ENCODE measurements at places on chromosomes 13 and 19.

DNA sequence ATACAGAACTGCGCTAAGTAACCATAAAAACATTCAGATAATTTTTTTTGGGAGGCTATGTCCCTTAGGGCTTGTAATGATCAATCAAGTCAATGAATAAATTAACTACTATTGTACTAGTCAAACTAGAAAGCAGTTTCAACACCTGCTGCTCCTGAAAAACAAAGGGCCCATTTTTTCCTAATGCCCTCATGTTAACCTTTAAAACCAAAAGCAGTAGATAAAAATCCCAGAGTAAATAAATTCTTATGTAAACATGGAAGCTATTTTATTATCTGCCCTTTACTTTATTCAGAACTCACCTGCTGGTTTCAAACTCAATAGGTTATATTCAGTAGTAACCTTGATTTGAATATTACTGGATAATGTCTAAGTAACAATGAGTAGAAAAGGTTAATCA, 159.5 kb upstream of the STARD13 start:
- peaks cover 21% of the 10 kb centered on the region for H3K27me3 ChIP-seq
- H3K4me1 ChIP-seq, result no peaks in the 10 kb centered on the region
- no peak for DNase-seq
- H3K4me3 ChIP-seq, result no peak overlapping the region
- no peaks in the 10 kb centered on the region for H3K36me3 ChIP-seq

GRCh38 chr19:27972291-27973040, 1240.5 kb downstream of the UQCRFS1 start:
- no peaks in the 10 kb centered on the region for H3K36me3 ChIP-seq
- H3K27me3 ChIP-seq, result no peaks in the 10 kb centered on the region
- no peaks in the 10 kb centered on the region for H3K4me1 ChIP-seq
- no peak overlapping the region for H3K4me3 ChIP-seq
- H3K27ac ChIP-seq, result no peak overlapping the region
- DNase-seq, result no peak

GRCh38 chr19:41866284-41866683, 6.2 kb downstream of the RPS19 start:
- peak overlapping the region; percentile 80 for H3K27ac ChIP-seq
- no peak for DNase-seq
- no peaks in the 10 kb centered on the region for H3K27me3 ChIP-seq
- peaks cover 85% of the 10 kb centered on the region for H3K36me3 ChIP-seq

GRCh38 chr13:50611117-50611781, 232.2 kb downstream of the DLEU7 start:
- DNase-seq, result no peak
- H3K4me3 ChIP-seq, result no peak overlapping the region
- H3K36me3 ChIP-seq, result no peaks in the 10 kb centered on the region
- no peaks in the 10 kb centered on the region for H3K4me1 ChIP-seq
- H3K27ac ChIP-seq, result no peak overlapping the region

GRCh38 chr13:23561261-23561660, 9.0 kb upstream of the TNFRSF19 start:
- no peak overlapping the region for H3K4me3 ChIP-seq
- peaks cover 22% of the 10 kb centered on the region for H3K27me3 ChIP-seq
- DNase-seq, result no peak
- H3K4me1 ChIP-seq, result no peaks in the 10 kb centered on the region

DNA sequence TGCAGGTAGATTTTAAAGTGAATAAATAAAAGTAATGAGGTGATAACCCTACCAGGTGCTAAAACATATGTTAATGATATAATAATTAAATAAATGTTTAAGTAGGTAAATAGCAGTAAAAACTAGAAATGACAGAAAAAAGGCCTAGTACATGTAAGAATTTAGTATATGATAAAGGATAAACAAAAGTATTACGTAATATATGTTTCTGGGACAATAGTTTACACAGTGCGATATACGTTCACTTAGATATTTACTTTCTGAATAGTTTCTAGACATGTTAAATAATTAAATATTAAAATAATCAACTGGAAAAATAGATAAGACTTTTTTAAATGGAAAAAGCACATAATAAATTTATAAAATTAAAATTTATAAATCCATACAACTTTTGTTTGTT, 340.9 kb downstream of the LIG4 start:
- no peaks in the 10 kb centered on the region for H3K36me3 ChIP-seq
- no peak overlapping the region for H3K27ac ChIP-seq
- H3K4me3 ChIP-seq, result no peak overlapping the region

GRCh38 chr19:1568320-1569019, at the start of gene MEX3D:
MEX3D (minus strand) TSS chr19:1568325; CDS start chr19:1568058, 267 bp downstream.
- H3K4me1 ChIP-seq, result peaks cover 4% of the 10 kb centered on the region
- H3K27me3 ChIP-seq, result peaks cover 12% of the 10 kb centered on the region
- no peak within 1 kb of the TSS for H3K27ac ChIP-seq
- peaks cover 13% of the 10 kb centered on the region for H3K36me3 ChIP-seq

GRCh38 chr13:113646921-113647340, 11.1 kb downstream of the ATP4B start:
- peaks cover 8% of the 10 kb centered on the region for H3K36me3 ChIP-seq
- DNase-seq, result no peak
- H3K27me3 ChIP-seq, result no peaks in the 10 kb centered on the region
- no peak overlapping the region for H3K27ac ChIP-seq

DNA sequence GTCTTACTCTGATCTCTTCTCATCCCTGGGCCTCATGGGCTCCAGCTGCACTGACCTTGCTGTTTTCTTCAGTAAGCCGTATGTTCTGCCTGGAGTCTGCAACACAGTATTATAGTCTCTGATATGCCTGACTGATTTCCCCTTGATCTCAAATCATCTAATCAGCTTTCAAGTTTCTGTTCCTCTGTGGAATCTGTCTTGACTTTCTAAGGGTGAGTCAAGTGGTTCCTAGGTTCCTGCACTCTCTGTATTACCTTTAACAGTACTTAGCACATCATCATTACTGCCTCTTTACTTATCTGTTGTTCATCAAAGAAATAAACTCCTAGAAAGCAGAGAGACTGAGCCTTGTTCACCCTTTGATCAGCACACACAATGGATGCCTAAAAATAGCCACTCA, 350.7 kb downstream of the LMO7 start:
- H3K27ac ChIP-seq, result no peak overlapping the region
- DNase-seq, result no peak
- H3K4me1 ChIP-seq, result no peaks in the 10 kb centered on the region
- no peaks in the 10 kb centered on the region for H3K27me3 ChIP-seq

DNA sequence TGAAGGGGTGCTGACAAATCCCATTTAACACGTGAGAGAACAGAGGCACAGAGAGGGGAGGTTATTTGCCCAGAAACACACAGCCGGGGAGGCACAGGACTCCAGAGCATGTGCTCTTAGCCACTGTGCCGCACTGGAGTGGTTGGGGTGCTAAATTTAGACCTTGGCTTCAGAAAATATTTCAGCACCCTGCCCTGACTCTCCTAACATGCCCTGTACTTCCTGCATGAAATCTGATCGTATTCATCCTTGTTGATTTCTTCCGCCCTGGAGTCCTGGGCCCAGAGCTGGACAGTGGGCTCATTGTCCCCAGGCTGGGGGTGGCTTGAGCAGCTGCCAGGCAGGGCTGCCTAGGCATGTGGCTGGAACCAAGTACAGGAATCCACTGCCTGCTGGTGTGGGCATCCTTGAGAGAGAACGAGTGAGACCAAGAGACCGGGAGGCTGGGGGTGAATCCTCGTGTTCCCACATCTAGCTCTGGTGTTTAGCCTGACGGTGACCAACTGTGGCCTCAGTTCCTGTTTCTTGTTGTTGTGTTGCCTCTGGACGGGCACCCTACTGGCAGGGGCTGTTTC, 5.3 kb downstream of the SLC27A1 start:
- peak overlapping the region; percentile 28 for H3K27ac ChIP-seq
- H3K4me1 ChIP-seq, result peaks cover 13% of the 10 kb centered on the region
- no peaks in the 10 kb centered on the region for H3K27me3 ChIP-seq
- H3K4me3 ChIP-seq, result no peak overlapping the region
- no peak for DNase-seq
- H3K36me3 ChIP-seq, result peaks cover 6% of the 10 kb centered on the region

- peak overlapping the region; percentile 91 for H3K4me3 ChIP-seq
- H3K4me1 ChIP-seq, result peaks cover 37% of the 10 kb centered on the region
- H3K27me3 ChIP-seq, result no peaks in the 10 kb centered on the region
- peak; percentile 29 for DNase-seq
These were observed 44.9 kb downstream of the ZNF611 start for GRCh38 chr19:52689843-52690368.

- no peak overlapping the region for H3K4me3 ChIP-seq
- no peaks in the 10 kb centered on the region for H3K27me3 ChIP-seq
- no peak overlapping the region for H3K27ac ChIP-seq
- no peaks in the 10 kb centered on the region for H3K4me1 ChIP-seq
- no peak for DNase-seq
- H3K36me3 ChIP-seq, result peaks cover 5% of the 10 kb centered on the region
These were observed 7.6 kb upstream of the HMG20B start for GRCh38 chr19:3565139-3565538.
